Activated CD8-positive, alpha-beta memory T cell treated with anti-CD3 and anti-CD28 coated beads, Interleukin-2, amount 50 U/mL, for 4 hours (primary cell): ENCODE measurements at places on chromosomes 5 and 9.

GRCh38 chr5:127813633-127814587 lies 110.7 kb downstream of the CCDC192 start:
- no peak for DNase-seq

DNA sequence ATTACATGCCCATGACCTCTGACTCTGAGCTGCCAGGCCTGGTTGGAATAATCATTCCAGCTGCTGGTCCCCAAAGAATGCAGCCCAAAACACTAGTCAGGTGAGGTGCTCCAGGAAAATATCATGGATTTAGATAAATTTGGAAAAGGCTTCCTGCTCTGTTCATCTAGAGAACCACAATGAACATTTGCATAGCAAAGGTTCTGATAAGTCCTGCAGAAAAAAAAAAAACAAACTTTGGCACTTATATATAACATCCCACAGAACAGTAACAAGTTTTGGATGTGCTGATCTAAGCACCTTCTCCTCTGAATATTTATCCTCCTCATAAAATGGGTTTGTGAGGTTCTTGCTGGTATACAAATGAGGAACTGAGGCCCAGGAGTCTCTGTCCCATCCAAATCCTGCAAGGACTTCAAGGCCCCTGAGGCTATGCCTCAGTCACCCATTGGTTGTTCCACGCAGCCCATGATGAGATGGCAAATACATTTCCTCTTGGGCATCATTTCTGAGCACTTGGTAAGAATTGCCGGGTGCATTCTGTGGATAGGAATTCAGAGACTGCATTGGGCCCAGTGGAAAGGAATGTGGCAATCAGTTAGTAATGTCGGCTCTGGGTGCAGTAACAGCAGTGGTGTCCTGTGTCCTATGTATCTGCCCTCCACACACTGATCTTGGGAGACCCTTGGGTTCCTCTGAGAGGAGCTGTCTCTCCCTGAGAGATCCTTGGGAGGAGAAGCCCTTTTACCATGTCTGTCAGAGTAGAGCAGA lies 73.4 kb upstream of the ASS1 start:
- no peak for DNase-seq

DNA sequence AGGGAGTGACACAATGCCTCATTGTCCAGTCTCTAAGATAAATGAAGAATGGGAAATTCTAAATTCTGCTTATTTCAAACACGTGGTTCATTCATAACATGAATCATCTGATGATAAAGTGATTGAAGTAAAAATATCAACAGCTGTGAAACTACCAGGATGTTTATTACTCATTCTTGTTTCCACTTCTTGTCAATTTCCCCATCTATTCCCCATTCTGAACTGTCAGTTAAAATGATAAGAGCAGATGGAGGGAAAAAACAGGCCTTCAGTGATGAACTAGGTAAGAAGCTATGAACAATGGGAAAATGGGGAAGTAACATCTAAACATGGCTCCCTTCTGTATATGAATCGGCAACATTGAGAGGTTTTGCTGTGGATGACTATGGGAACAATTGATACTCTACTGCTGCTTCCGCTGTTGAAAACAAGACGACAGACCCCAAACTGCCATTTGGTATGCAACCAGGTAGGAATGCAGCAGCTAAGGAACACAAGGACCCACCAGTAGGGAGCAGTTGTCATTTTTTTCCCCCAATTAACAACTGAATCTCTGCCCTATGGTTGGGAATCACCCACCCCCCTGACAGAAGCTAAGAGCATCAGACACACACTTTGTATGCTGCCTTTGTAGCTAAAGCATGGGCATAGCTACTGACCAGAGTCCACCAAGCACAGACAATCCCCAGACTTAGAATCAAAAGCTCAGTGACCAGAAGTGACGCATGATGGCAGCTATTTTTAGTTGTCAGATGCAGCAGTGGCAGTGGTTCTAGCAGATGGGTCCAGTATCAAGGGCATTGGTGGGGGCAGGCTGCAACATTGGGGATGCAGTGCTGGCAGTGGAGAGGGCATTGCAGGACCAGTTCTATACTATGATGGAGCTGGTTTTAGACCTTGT lies 52.9 kb upstream of the ZNF366 start:
- no peak for DNase-seq

GRCh38 chr9:104844710-104845109 lies 80.8 kb downstream of the NIPSNAP3B start:
- DNase-seq = no peak

DNA sequence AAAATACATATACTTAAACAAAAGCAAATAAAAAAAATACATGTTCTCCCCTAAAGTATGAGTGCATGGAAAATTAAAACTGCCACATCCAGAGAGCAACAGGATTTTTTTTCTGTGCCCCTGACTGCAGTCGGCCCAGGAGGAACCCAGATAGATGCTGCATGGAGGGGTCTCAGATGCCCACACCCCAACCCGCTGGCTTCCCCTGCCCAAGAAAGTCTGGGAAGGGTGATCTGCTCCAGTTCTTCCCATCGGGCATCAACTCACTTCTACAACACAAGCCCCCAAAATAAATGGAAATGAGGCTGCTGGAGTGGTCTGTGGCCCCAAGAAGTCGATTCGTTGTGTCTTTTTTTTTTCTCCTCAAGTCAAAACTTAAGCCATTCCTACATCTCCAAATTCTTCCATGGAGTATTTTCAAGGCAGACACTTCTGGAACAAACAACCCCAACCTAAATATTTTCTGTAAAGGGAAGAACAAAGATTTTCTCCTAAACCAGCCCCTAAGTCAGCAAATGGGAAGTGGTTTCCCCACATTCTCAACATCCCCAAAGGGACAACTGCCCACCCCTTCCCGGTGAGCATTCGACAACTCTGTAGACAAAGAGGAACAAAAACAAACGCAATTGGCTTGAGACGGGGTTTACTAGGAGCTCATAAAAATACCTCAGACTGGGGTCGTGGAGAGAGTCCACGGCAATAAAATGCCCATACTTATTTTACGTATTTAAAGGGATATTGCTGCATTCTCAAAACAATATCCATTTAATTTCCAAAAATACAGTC lies 46.7 kb downstream of the ROR2 start:
- DNase-seq = no peak

DNA sequence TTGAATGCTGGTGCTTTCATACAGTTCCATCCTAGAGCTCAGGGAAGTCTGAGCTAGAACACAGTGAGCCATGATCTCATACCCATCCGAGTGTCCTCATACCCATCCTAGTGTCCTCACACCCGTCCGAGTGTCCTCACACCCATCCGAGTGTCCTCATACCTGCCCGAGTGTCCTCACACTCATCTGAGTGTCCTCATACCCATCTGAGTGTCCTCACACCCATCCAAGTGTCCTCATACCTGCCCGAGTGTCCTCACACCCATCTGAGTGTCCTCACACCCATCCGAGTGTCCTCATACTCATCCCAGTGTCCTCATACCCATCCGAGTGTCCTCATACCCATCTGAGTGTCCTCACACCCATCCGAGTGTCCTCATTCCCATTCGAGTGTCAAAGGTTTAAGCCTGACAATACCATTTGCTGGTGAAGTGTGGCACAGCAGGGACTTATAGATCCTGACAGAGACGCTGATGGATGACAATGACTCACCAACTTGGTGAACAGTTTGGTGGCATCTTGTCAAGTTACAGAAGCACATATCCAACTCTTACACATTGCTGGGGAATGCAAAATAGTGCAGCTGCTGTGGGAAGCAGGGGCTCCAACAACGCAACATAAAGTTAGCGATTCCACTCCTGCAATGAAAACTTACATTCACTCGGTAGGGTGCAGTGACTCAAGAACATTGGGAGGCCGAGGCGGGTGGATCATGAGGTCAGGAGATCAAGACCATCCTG lies 77.0 kb upstream of the COL5A1 start:
- no peak for DNase-seq

GRCh38 chr9:114155995-114156656 lies 789 bp downstream of the COL27A1 start:
- no peak for DNase-seq

DNA sequence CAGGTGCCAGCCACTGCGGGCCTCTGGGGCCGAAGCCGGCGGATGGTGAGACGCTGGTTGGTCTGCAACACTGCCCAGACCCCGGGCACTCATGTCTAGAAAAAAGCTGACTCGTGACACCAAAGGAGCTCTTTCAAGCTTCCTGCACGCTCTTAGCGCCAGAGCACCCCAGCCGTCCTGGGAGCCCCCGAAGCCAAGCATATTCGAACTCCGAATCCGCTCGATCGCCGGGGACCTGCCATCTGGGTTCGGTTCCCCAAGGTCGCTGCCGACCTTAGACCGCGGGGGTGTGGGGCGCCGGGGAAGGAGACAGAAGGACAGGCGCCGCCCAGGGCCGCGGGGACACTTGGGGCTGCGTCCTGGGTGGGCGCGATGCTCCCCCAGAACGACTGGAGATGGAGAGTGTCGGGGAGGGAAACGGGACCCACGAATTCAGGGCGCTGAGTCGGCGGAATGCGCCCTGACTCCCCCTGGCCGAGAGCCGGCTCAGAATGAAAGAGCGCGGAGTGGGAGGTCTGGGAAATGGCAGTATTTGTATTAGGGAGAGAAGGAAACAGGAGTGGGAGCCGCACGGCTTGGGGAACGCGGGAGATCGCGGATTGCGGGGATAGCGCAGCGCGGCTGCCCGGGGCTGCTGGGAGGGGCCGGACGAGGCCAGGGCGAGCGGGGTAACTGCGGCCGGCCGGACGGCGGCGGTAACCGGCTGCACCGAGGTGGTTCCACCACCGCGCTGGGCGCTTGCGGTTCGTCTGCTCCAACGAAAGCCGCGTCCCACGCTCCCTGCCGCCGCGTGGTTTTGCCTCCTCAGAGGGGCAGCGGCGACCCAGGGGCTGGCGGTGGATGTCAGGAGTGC lies 20.1 kb upstream of the MARCHF6 start:
- DNase-seq = no peak

DNA sequence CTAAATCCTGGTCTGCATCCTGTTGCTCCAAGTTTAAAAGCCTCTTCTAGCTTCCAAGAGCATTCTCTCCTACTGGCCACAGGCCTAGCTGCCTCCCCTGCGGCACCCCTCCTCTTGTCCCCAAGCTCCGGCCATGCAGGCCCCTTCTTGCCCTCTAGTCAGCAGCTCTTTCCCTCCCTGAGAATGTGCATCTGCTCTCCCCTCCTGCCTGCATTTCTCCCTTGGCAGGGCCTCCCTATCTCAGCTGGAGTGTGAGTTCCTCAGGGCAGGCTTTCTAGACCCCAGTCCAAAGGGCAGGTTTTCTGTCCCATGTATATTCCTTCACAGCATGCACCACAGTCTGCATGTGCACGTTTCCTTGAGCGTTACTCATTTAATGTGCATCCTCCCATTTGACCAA lies 24.6 kb upstream of the BARX1 start:
- no peak for DNase-seq

DNA sequence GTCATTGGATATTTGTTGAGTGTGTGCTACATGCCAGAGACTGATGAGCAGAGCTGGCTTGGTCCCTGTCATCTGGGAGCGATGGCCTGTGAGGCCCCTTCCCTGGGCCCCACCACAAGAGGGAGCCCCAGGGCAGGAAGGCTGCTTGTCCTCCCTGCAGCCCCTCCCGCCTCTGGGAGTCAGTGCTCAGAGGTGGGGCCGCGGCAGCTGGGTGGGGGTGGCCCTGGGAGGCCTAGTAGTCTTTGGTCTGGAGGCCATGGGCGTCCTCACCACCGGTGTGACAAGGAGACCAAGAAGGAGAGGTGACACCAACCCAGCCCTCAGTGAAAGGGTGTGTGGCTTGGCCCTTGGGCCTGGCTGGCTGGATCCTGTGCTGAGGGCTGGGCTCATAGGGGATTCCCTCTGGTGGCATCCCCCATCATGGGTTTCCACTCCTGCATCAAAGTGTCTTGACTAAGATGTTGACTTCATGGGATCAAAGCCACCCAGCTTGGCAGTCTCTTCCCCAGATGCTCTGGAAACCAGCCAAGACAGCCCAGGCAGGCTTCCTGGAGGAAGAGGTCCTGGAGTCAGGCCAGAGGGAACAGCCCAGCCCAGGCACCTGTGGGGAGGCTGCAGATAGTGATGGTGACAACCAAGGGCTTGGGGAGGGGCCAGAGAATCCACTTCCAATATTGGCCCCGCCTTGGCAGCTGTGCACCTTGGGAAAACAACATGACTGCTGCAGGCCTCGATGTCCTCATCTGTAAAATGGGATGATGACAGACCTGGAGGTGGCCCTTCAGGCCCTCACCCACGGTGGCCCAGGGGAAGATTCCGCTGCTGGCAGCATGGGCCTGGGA lies 166.7 kb downstream of the GAPVD1 start:
- no peak for DNase-seq

- DNase-seq = no peak
These were observed 805.7 kb upstream of the SEMA6A start for GRCh38 chr5:117380316-117380715.

DNA sequence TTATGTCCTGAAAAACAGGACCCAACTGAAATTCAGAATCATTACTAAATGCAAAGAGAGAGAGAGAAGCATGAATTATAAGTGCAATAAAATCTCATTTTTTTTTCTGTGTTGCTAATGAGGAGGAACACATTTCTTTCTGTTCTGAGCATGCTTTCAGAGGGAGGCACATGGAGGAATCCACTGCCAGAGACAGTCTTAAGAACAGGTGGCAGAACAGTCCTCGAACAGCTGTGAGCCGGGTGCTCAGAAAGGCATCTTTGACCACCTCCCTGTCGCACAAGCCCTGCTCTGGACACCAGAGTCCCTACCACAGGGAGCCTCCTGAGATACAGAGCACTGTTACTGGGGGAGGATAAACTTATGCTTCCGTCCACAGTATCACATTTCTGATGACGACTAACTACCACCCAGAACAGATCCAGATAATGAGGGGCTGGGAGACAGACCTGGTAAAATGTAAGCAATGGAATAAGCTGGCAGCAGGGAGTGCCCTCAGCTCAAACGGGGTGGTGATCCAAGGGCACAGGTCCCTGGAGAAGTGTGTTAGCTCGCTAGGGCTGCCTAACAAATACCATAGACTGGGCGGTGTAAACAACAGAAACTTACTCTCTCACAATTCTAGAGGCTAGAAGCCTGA lies 134.0 kb downstream of the SLC1A3 start:
- DNase-seq = no peak

GRCh38 chr5:103525361-103525760 lies 37.2 kb downstream of the NUDT12 start:
- no peak for DNase-seq

DNA sequence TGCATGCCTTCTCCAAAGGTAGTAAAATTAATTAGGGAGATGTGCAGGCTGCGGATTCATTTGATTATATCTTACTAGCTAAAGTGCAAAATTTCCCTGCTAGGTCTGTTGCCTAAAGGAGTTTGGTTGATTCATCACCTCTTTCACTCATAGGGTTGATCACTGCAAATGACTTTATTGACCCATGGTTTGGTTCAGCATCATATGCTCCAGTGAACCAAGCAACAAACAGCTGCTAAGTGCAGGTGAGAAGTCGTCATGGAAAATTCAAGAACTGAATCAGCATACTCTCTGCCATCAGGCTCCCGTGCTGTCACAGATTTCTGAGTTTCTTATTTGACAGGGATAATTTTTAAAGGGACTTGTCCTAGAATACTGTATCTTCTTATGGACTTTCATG lies 571.8 kb upstream of the CDH18 start:
- DNase-seq = no peak

GRCh38 chr9:34590381-34591247 lies 1.1 kb upstream of the CNTFR start:
- no peak for DNase-seq
